ENCODE measurements at places on chromosomes 7 and 10. TPM values are rescaled to one million over a fixed set of nuclear protein-coding genes. Genes with fewer than 3 reads are reported as not detected.

The ENTPD7 gene
- total RNA-seq, result 12.4 TPM

The ZNRF2 gene
- total RNA-seq, result 2.8 TPM

The GNAT3 gene
- not detected for total RNA-seq

The CUZD1 gene
- 0.30 TPM for total RNA-seq

The HABP2 gene
- total RNA-seq, result not detected

The PWWP2B gene
- total RNA-seq, result 7.0 TPM

The NUTM2A gene
- total RNA-seq, result 0.12 TPM

The NPY gene
- not detected for total RNA-seq

The LRRD1 gene
- under 0.01 TPM for total RNA-seq

The RARRES2 gene
- 15.2 TPM for total RNA-seq

The EZH2 gene
- total RNA-seq, result 5.0 TPM

The CXCL12 gene
- 235 TPM for total RNA-seq

The STEAP4 gene
- total RNA-seq, result 0.08 TPM

All from smooth muscle cell of the coronary artery (primary cell).